NCI-H1694 (cell line): ENCODE measurements at places on chromosomes 6 and 20.

DNA sequence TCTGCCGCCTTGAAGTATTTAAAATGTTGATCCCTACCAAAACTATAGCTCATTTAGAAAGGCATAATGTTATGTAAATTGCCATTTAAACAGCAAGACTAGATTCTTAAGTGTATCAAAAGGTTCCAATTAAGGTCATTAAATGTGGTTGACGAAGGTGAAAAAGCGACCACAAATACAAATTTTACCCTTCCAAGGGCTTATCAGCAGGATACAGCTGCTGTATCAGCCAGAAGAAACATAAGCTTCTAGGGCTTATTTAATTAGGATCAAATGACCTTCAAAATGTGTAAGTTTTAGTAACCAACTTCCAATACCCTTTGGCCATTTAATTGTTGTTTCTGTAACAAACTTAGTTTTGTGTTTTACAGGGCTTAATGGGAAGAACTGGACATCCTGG, 139.9 kb downstream of the COL9A1 start:
- no peak for DNase-seq

GRCh38 chr6:140043357-140043756, 668.9 kb upstream of the CITED2 start:
- no peak for DNase-seq

DNA sequence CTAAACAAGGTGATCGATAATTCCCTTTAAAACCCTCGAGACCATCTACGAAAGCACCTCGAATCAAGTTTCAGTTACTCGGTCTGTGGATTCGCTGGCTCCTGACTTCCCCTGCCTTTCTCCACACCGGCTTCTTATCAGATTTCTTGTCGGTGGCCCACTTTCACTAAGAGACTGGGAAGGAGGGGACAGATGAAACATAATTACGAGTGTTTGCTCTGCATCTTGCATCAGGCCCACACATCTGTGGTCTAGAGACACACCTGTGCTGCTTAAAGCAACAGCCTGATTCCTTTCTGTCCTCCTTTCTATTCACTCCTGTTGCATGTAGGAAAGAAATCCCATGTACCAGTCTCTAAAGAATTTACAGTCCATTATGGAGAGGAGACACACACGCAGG, 37.7 kb downstream of the INSM1 start:
- no peak for DNase-seq

GRCh38 chr6:70080443-70081070, 214.2 kb downstream of the COL19A1 start:
- DNase-seq = no peak

- no peak for DNase-seq
Measured at GRCh38 chr6:7500752-7501282, 40.7 kb upstream of the DSP start.

DNA sequence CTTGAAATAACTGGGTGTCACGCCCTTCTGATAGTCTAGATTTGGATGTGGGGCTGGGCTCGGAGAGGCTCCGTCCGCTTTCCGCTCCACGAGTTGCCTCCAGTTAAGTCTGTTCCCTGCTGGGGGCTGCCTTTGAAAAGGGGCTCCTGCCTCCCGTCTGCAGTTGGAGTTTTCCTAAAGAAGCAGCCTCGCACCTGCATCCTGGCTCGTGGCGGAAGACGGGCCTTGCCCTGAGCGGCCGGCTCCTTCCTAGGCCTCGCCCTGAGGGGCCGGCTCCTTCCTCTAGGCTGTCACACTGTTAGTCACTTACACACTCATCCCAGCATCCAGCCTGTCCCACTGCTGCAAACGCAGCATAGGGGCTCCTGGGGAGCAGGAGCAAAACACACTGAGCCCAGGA, 74.4 kb downstream of the SMOC2 start:
- DNase-seq = no peak
